ENCODE measurements at places on chromosomes 2 and 18.

DNA sequence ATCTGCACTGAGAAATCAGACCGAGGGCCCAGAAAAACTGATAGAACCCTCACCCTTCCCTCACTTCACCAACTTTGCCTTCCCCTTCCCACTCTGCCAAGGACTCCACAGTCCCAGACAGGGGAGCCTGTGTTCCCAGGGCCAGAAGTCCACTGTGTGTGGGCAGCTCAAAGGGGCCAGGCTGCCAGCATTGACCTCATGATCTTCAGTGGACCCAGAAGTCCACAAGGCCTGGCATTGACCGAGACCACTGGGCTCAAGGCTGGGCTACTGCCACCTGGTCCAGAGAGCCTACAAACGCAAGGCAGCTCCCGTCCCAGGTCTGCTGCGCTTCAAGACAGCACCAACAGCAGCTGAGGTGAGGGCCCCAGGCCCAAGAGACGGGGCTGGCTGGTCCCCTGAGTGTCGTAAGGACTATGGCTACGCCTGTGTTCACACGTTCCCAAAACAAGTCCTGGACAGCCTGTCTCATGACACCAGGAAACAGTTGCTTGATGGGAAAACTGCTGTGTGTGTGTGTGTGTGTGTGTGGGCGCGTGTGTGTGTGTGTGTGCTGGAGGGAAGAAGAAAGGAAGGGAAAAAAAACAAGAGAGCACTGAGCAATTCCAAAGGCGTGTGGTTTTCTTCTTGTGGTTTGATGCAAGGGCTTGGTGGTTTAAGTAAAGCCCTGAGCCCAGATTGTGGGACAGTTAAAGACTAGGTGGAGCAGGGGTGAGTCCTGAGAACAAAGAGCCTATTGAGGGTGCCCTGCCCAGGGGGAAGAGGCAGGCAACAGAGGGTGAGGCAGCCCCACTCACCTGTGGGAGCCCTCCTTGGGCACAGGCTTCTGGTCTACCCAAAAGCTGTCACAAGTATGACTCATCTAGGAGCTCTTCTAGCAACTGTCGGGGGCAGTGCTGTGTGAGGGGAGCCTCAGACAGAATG is 46.6 kb upstream of the ZBTB7C start:
- DNase-seq, result no peak

- no peak for DNase-seq
These were observed 169.5 kb downstream of the GFPT1 start for GRCh38 chr2:69217333-69218080.

GRCh38 chr2:152283392-152283791 is 51.6 kb upstream of the FMNL2 start:
- no peak for DNase-seq

DNA sequence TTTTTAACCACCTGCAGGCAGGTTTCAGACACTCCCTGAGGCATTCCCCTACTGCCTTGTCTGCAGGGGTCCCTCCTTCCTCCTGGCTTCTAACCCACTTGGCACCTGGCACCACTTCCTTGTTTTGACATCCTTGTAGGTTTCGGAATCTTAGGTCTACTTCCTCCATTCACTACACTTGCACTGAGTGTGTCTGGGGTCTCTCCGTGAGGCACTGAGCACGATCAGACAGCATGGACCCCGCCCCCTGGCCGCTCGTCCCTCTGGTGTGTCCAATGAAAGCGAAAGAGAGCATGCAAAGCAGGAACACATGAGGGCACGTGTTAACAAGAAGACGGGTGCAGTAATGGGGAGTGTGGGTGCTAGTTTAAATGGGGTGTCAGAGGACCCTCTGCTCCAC is 63.8 kb downstream of the HAUS1 start:
- DNase-seq, result no peak

- no peak for DNase-seq
These were observed 325.8 kb downstream of the DYSF start for GRCh38 chr2:71778936-71779773.

- peak; percentile 67 for DNase-seq
These were observed 109.1 kb downstream of the RIF1 start for GRCh38 chr2:151518802-151519201.

- no peak for DNase-seq
These were observed 396.2 kb downstream of the ARHGAP15 start for GRCh38 chr2:143525402-143525860.

DNA sequence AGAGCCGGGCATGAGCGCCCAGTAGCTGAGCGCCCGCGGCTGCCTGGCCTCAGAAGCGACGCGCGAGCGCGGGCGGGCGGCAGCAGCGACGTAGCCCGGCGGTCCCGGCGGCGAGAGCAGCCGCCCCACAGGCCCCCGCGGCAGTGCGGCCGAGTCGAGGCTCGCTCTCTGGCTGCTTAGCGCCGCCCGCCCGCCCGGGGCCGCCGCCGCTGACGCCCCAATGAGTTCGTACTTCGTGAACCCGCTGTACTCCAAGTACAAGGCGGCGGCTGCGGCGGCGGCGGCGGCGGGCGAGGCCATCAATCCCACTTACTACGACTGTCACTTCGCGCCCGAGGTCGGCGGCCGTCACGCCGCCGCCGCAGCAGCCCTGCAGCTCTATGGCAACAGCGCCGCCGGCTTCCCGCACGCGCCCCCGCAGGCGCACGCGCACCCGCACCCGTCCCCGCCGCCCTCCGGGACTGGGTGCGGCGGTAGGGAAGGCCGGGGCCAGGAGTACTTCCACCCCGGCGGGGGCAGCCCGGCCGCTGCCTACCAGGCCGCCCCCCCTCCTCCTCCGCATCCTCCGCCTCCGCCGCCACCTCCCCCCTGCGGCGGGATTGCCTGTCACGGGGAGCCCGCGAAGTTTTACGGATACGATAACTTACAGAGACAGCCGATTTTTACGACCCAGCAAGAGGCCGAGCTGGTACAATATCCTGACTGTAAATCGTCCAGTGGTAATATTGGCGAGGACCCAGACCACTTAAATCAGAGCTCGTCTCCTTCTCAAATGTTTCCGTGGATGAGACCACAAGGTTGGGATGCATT is 847 bp downstream of the HOXD8 start:
- peak; percentile 82 for DNase-seq

DNA sequence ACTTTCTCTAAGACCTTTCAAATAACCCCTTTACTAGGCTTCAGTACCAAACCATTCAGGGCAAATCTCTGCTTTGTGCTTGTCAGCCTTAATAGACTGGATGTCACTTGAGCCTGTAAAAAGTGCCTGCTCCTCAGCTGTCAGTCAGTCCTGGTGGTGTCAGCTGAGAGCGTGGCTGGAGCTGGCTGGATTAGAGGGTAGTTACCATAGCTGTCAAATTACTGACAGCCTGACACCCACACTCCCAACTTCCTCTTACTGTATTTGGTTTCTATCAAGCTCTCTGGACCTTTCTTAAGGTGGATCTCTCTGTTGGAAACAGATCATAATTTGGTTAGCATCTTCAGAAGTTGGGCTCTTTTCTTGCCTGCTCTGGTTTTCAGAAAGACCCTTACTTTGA is 371.4 kb upstream of the ATP5MC3 start:
- no peak for DNase-seq

DNA sequence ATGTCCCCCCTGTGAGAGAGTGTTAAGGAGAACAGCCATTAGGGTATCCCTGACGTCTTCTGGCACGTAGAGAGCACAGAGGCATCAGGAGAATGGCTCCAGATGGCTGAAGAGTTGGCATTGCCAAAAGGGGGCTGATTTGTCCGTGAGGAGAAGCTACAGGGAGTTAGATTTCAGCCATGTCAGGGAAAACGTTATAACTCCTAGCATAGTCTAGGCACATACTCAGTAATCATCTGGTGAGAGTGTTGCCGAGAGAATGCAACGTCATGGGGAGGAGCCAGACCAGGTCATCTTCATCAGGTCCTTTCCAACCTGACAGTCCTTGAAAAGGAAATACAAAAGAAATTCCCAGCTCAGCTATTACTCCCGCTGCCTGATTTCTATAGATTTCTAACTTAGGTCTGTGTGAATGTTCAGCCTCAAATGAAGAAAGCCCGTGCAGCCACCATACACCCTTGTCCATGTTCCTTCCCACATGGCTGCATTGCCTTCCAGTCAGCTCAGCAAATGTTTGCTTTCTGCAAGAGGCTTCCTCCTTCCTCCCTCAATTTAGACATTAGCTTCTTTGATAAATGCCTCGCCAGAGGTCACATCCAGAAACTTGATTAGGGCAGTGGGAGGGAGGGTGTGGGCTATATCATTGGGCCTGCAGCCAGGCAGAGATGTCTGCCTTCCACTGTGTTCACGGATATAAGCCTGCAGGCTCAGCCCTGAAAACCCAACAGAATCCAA is 93.0 kb downstream of the STPG4 start:
- no peak for DNase-seq

GRCh38 chr2:176692533-176692932 is 423.3 kb downstream of the MTX2 start:
- DNase-seq, result peak; percentile 41

GRCh38 chr2:124563426-124563825 is 538.3 kb downstream of the CNTNAP5 start:
- DNase-seq, result no peak

DNA sequence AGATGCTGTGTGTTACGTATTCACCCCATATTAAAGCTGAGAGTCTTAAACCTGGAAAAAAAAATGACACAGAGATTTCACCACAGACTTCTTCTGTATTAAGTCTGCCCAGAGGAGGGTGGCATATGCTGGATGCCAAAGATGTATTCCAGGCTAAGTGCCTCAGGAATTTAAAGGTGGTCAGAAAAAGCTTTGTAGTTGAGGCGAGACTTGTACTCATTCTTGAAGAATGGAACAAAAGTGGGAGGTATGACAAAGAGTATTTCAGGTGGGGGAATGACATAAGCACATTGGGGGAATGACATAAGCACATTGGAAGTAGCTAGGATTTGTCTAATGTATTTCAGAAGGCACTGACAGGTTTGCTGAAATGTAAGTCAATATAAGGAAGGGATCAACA is 98.6 kb downstream of the BABAM2 start:
- DNase-seq, result no peak

GRCh38 chr2:9582624-9583023 is 27.0 kb upstream of the ADAM17 start:
- DNase-seq, result no peak

- DNase-seq, result peak; percentile 75
These were observed 2.9 kb upstream of the NEURL3 start for GRCh38 chr2:96507957-96508520.

DNA sequence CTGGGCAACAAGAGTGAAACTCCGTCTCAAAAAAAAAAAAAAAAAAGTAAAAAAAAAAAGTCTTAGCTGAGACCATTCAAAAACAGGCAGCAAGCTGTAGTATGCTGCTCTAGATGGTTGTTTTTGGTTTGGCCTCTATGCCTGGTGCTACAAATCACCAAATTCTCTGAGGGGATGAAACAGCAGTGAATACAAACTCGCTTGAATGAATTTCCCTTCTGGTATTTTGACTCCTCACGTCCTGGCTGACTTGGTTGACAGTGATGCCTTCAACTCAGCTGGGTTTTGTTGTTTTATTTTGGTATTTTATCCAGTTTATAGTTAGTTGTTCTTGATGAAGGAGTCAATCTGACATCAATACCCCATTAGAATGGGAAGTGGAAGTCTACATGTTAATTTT is 3.3 kb upstream of the TCF7L1 start:
- no peak for DNase-seq

- DNase-seq, result no peak
These were observed 12.3 kb downstream of the NTSR2 start for GRCh38 chr2:11657646-11658045.

GRCh38 chr18:9947248-9947647 is 33.4 kb downstream of the VAPA start:
- no peak for DNase-seq

DNA sequence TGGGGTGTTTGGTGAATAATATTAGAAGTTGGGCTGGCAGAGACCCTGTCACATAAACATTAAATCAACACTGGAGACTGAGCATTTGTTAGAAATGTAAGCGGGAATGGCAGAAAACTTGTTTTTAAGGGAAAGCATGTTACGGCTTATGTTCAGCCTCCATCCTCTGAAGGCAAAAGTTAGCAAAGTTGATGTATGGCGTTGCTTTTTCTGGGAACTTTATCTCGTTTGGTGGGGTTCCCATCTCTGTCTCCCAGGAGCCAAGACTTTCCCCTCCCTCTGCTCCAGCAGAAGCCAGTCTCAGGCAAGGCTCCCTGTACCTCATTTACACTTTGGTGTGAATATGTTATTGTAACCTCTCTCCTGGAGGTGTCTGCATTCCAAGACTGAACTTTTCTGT is 105.1 kb downstream of the MSH2 start:
- no peak for DNase-seq

- DNase-seq, result no peak
These were observed 78.8 kb upstream of the IGFBP5 start for GRCh38 chr2:216774180-216774579.

DNA sequence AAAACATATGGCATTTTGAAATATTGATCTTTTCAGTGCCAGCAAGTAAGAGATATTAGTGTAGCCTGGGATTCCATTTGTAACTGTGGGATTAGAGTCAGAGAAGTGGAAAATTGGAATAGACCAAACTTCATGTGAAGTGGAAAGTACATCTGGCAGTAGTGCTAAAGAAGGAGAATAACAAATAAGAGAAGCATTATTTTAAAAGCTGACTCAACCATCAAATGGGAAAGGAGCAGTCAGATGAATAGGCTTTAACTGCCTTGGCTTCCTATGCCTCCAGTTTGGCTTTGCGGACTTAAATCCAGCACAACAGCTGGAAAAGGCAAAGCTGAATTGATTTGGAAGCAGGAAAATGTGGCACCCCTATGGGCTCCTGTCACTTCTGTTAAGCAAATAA is 623.1 kb downstream of the TSN start:
- no peak for DNase-seq

DNA sequence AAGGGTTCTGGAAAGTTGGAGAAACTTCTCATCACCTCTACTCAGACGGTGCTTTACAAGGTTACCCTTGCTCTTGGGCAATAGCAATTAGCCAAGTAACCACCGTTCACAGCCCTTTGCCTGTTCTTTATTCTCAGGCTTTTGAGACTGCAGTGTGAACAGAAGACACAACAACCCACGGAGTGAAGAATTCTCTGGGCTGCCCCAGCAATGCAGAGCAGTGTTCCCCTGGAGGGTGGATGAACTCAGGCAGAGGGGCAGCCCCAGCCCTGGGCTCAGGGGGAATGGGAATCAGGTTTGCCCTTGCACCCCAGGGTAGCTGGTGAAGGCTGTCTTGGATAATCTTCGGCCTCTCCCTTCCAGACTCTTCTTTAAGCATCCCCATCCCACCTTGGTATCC is 69.1 kb downstream of the MCFD2 start:
- DNase-seq, result no peak

- DNase-seq, result peak; percentile 2
These were observed 306.9 kb downstream of the GULP1 start for GRCh38 chr2:188598551-188598950.

DNA sequence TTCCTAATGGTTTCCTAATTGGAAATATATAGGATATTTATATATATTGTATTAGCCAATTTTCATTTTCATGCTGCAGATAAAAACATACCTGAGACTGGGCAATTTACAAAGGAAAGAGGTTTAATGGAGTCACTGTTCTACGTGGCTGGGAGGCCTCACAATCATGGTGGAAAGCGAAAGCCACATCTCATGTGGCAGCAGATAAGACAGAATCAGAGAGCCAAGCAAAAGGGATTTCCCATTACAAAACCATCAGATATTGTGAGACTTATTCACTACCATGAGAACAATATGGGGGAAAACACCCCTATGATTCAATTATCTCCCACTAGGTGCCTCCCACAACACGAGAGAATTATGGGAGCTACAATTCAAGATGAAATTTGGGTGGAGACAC is 242.5 kb upstream of the NETO1 start:
- DNase-seq, result no peak

GRCh38 chr2:68813596-68813995 is 57.6 kb downstream of the BMP10 start:
- no peak for DNase-seq
